ENCODE measurements at places on chromosomes 3 and 15. TPM values are rescaled to one million over a fixed set of nuclear protein-coding genes. Genes with fewer than 3 reads are reported as not detected.

Gene ARPIN
- total RNA-seq, result 4.8 TPM

Gene SLC6A6
- 147 TPM for total RNA-seq

Gene LDHAL6B
- not detected for total RNA-seq

Gene OR5H6
- not detected for total RNA-seq

Gene ST3GAL6
- total RNA-seq, result 8.3 TPM

Gene DUOXA1
- 0.09 TPM for total RNA-seq

Gene MYL3
- not detected for total RNA-seq

Gene RGMA
- total RNA-seq, result 37.7 TPM

Gene FYTTD1
- 21.4 TPM for total RNA-seq

Gene VWA5B2
- 0.44 TPM for total RNA-seq

Gene CPNE9
- 6.0 TPM for total RNA-seq

Gene IMPG2
- 0.09 TPM for total RNA-seq

Gene SNRPN
- total RNA-seq, result 879 TPM

Gene DZIP1L
- 11.2 TPM for total RNA-seq

Gene TBC1D23
- total RNA-seq, result 45.0 TPM

Gene VGLL3
- total RNA-seq, result 10.4 TPM

Gene EAF1
- 25.4 TPM for total RNA-seq

Gene ACTRT3
- total RNA-seq, result 2.7 TPM

Gene TGM4
- not detected for total RNA-seq

Gene ITIH3
- total RNA-seq, result 0.37 TPM

Gene MAPK6
- 82.2 TPM for total RNA-seq

Gene CAMP
- total RNA-seq, result not detected

Gene SLC7A14
- 0.62 TPM for total RNA-seq

Gene RETNLB
- not detected for total RNA-seq

Gene ZSCAN29
- 41.6 TPM for total RNA-seq

Gene LINS1
- total RNA-seq, result 10.4 TPM

Gene SLC2A2
- total RNA-seq, result not detected

Gene HTD2
- 11.4 TPM for total RNA-seq

Gene TGM5
- not detected for total RNA-seq

Gene NMB
- total RNA-seq, result 14.9 TPM

Gene CHRM5
- not detected for total RNA-seq

Gene C3orf52
- 10.3 TPM for total RNA-seq

Gene GRM7
- 0.39 TPM for total RNA-seq

Gene ACAN
- total RNA-seq, result 1.4 TPM

Gene SERF2
- total RNA-seq, result 775 TPM

Gene C3orf49
- not detected for total RNA-seq

Gene CDC25A
- 54.7 TPM for total RNA-seq

Gene ISL2
- 0.37 TPM for total RNA-seq

Gene C3orf85
- not detected for total RNA-seq

Gene IGSF11
- total RNA-seq, result 1.7 TPM

Gene HHLA2
- total RNA-seq, result 0.07 TPM

Gene SLC38A3
- 0.90 TPM for total RNA-seq

Gene UTS2B
- total RNA-seq, result 0.55 TPM

Gene NLGN1
- 15.7 TPM for total RNA-seq

Gene TRH
- 0.16 TPM for total RNA-seq

Gene CYP8B1
- 0.16 TPM for total RNA-seq

Gene PLD1
- 3.6 TPM for total RNA-seq

Gene SAXO2
- 3.8 TPM for total RNA-seq

Gene BTBD1
- total RNA-seq, result 34.2 TPM

Gene GOLGA8K
- total RNA-seq, result 1.2 TPM

Gene PRC1
- 121 TPM for total RNA-seq

Gene CSPG5
- 3.3 TPM for total RNA-seq

Gene SPATA12
- total RNA-seq, result 0.39 TPM

Gene OSBPL10
- total RNA-seq, result 81.6 TPM

Gene CCDC174
- total RNA-seq, result 13.8 TPM

Gene ARNT2
- 5.0 TPM for total RNA-seq

Gene BSN
- total RNA-seq, result 2.8 TPM

Gene KCNH8
- 2.8 TPM for total RNA-seq

Gene ALG1L2
- total RNA-seq, result 0.89 TPM

All from WTC11 (cell line).